Vagina (tissue), 2 donors: ENCODE measurements at places on chromosomes 3 and 15. TPM values are rescaled to one million over a fixed set of nuclear protein-coding genes. Genes with fewer than 3 reads are reported as not detected.

SPINT1 gene
- total RNA-seq, result 80.3 TPM

TM4SF4 gene
- total RNA-seq, result not detected

TYRO3 gene
- 13.3 TPM for total RNA-seq

BLM gene
- total RNA-seq, result 1.7 TPM

CLK3 gene
- 89.1 TPM for total RNA-seq

CTXND1 gene
- total RNA-seq, result 0.49 TPM

TRPC1 gene
- 12.0 TPM for total RNA-seq

RHCG gene
- total RNA-seq, result 1,938 TPM

CCPG1 gene
- total RNA-seq, result 23.1 TPM

PBRM1 gene
- total RNA-seq, result 64.6 TPM

SEC61A1 gene
- 92.8 TPM for total RNA-seq

THPO gene
- total RNA-seq, result 0.74 TPM

MESP1 gene
- total RNA-seq, result 2.7 TPM

HGD gene
- not detected for total RNA-seq

GABPB1 gene
- 13.3 TPM for total RNA-seq

PLCH1 gene
- 0.25 TPM for total RNA-seq

HDAC11 gene
- 12.0 TPM for total RNA-seq

COX5A gene
- total RNA-seq, result 123 TPM
